ENCODE measurements at places on chromosomes 1 and 21.

GRCh38 chr1:223231011-223231572, 88.0 kb upstream of the TLR5 start:
- DNase-seq = no peak

DNA sequence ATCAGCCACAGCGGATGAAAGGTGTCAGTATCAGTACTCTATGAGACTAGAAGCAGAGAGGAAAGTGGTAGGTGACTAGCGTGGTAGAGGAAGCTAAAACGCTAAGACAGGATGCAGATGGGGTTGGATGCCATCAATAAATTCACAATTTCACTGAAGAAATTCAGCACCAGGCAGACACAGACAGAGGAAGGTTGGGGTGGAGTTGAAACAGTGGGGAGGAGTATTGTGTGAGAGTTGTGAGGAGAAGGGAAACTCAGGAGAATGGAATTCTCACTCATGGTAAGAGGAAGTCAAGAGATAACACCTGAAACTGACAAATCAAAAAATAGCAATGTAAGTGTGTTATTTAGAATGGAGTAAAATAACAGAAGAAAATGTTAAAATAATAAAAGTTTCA, 208.5 kb upstream of the DAB1 start:
- DNase-seq = no peak

- DNase-seq = peak; percentile 60
Observed at GRCh38 chr1:66764994-66765578, 12.8 kb downstream of the DYNLT5 start.

- no peak for DNase-seq
Observed at GRCh38 chr1:111593403-111594305, 25.9 kb upstream of the RAP1A start.

GRCh38 chr1:195878478-195878877, 729.8 kb downstream of the KCNT2 start:
- no peak for DNase-seq

GRCh38 chr1:63264161-63264560, 58.2 kb upstream of the FOXD3 start:
- DNase-seq = no peak

DNA sequence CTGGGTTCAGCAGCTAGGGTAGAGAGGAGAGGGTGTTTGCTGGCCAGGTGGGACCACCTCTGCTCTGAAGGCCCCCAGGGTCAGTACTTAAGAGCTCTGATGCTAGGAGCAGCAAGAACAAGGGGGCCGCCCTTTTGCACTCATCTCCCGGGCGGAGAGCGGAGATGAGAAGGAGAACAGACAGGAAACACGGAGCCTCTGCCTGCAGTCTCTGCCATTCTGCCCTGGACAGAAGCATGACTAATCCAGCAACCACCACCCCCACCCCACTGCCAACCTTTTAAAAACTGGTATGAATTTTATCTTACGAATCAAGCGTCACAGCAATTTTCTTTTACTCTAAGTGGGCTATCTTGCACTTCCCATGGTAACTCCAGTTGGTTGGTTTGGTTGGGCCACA, 34.5 kb downstream of the PARP1 start:
- DNase-seq = no peak

DNA sequence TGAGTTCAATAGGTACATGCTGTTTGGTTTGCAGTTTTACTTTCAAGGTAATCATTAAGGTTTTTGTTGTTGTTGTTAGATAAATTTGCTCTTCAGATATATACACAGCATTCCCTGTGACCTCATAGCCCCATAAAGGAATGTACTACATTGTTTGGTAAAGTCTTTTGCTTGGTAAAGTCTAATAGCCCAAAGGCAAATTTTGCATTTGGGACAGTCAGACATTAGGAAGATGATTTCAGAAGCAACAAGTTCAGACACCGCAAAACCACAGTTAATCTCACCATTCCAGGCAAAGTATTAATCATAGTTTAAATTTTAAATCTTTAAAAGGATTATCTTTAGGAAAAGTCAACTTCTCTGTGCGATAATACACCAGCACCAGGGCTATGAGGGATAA, 32.6 kb upstream of the PYHIN1 start:
- no peak for DNase-seq

- DNase-seq = no peak
Observed at GRCh38 chr1:5164158-5164557, 509.7 kb downstream of the AJAP1 start.

GRCh38 chr1:236161230-236161629, 18.9 kb downstream of the GPR137B start:
- no peak for DNase-seq

- no peak for DNase-seq
Observed at GRCh38 chr1:245444945-245445344, 290.2 kb downstream of the KIF26B start.

GRCh38 chr1:226589008-226589733, 40.6 kb downstream of the STUM start:
- DNase-seq = no peak

GRCh38 chr1:209086486-209087192, 496.9 kb upstream of the CAMK1G start:
- no peak for DNase-seq

DNA sequence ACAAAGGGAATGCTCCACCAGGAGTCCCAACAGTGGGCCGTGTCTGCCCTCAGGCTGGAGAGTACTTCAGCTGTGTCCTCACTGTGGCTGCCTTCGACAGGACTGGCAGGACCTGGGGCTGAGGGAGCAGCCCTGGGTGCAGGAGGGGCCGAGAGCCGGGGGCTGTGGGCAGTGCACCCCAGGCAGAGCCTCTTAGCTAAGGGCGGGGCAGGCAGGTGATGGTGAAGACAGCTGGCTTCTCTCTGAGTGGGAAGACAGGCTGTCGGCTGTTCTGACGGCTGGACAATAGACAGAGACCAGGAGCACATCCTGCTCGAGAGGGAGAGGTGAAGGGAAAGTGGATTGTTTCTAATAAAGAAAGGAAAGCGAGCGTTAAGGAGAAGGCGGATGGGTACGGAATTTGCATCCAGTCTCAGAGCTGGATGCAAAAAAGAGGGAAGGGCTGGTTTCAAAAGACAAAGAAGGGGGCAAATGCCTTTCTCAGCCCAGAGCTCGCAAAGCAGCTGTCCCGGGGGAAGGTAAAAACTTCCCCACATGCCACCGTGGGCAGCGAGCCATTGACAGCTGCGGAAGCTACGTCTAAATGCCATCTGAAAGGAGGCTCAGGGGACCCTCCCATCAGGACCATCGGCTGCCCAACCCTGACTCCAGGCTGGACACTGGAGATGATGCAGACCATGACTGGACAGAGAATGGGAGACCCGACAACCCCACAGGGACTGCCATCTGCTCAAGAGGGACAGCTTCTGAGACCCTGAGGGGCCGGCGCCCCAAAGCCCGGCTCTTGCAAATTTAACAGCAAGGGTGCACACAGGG, 92.0 kb downstream of the STUM start:
- DNase-seq = no peak

- no peak for DNase-seq
Observed at GRCh38 chr1:228058949-228059633, 23.4 kb upstream of the ARF1 start.

DNA sequence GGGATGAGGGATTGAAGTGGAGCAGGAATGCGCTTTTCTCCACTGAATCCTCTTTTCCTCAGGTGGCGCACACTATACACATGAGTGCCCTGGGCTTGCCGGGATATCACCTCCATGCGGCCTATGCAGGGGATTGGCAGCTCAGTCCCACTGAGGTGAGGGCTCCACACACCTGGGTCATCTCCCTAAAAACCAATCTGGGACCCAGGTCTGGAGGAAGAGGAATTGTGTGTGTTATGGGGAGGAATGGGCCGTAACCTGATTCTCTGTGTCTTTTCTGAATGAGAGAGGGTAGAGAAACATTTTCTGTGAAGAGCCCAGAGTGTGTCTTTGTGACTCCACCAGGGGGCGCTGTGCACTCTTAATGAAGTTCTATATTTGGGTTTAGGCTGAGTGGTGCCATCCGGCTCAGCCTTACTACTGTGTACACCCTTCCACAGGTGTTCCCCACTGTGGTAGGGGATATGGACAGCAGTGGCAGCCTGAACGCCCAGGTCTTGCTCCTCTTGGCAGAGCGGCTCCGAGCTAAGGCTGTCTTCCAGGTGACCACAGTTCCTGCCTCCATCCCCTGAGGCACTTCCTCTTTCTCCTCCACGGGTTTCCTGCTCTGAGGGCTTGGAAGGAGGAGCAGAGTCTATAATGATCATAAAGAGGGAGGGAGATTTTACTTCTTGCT, 1.5 kb downstream of the TOMM40L start:
- peak; percentile 86 for DNase-seq

GRCh38 chr1:7644961-7645750, 125.9 kb upstream of the VAMP3 start:
- DNase-seq = no peak

DNA sequence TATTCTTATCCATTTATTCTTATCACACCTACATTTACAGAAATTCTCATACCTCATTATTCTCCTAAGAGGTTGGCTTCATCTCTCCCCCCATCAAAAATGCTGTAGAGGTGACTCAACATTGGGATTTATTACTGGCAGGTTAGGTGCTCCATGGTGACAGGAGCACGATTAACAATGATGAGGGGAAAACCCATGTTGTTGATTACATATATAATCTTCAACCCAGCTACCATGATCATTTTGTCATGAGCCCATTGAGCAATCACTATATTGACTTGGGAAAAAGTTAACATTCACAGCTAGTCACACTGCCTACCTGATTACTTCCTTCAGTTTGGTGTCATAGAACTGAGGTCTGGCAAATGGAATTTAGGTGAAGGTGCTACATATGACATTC, 712.1 kb upstream of the CHRM3 start:
- no peak for DNase-seq

DNA sequence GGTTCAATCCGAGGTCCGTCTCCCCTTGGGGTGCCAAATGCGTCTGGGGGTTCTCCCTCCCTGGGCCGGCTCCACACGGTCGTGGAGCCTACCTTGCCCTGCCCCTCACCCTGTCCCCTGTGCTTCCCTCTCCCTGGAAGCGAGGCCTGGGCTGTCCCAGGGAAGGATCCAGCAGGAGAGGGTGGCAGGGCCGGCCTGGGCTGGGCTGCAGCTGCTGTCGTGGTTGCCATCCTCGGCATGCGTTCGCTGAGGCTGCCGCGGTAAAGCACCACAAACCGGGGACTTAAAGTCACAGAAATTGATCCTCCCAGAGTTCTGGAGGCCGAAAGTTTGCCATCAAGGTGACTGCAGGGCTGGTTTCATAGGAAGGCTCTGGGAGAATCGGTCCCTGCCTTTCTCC, 123.0 kb upstream of the TMPRSS2 start:
- no peak for DNase-seq

DNA sequence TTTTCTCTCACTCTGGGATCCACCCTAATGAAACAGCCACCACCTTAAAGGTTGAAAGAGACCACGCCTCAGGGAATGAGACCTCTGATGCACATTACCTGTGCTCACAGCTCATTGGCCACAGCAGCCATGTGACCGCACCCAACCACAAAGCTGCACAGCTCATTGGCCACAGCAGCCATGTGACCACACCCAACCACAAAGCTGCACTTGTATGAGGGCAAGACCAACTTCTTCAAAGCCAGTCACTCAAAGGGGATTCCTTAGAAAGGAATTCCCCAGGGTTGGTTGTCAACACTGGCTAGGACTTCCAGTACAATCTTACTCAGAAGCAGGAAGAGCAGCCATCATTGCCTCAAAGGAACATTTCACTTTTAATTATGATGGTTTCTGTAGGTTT, 43.6 kb upstream of the PDE9A start:
- no peak for DNase-seq

- no peak for DNase-seq
Observed at GRCh38 chr1:202615501-202616354, 94.5 kb downstream of the SYT2 start.

GRCh38 chr1:94871031-94871430, 50.9 kb downstream of the SLC44A3 start:
- DNase-seq = no peak

GRCh38 chr1:181318022-181318857, 165.1 kb upstream of the CACNA1E start:
- DNase-seq = no peak

- no peak for DNase-seq
Observed at GRCh38 chr21:36697060-36697850, 1.7 kb upstream of the SIM2 start.

GRCh38 chr1:165815725-165816124, 11.7 kb upstream of the UCK2 start:
- no peak for DNase-seq

DNA sequence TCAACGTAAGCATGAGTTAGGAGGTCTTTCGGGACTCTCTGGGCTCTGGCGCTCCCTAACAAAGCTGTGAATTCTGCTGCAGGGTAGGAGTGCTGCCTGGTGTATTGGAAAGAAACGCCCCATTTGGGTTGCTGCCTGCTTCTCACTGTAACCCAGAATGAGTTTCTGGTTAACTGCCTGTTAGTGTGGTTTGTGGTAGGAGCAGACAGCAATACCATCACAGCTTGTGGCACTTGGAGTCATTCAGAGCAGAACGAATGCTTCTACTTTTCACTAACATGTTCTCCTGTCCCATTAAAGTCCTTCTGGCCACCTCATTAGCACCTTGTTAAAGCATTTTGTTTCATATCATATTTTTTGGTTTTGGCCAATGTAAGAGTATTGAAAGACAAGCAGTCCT, 18.1 kb downstream of the MAP3K7CL start:
- DNase-seq = no peak

GRCh38 chr1:145974721-145975120, 10.2 kb downstream of the POLR3GL start:
- DNase-seq = no peak

- DNase-seq = no peak
Observed at GRCh38 chr1:240104672-240105071, 13.0 kb downstream of the FMN2 start.

GRCh38 chr1:33295450-33296081, 25.3 kb downstream of the A3GALT2 start:
- peak; percentile 81 for DNase-seq

GRCh38 chr1:220894924-220895256, 15.6 kb downstream of the HLX start:
- DNase-seq = no peak

DNA sequence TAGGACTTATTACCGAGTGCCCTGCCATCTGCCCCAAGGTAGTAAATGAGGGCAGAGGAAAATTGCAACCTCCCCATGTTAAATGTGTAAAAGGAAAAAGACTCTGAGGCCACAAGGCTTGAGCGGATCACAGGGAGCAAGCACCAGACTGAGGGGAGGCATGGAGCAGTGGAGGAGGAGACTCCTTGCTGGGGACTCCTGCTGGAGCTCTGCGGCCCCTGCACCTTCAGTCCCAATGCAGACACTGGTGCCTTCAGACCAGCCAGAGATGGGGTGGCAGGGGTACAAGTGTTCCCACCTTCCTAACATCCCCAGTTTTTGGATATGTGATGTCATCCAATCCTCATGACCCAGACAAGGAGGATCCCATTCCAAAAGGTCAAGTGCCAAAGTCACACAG, 128.4 kb upstream of the NGF start:
- no peak for DNase-seq

DNA sequence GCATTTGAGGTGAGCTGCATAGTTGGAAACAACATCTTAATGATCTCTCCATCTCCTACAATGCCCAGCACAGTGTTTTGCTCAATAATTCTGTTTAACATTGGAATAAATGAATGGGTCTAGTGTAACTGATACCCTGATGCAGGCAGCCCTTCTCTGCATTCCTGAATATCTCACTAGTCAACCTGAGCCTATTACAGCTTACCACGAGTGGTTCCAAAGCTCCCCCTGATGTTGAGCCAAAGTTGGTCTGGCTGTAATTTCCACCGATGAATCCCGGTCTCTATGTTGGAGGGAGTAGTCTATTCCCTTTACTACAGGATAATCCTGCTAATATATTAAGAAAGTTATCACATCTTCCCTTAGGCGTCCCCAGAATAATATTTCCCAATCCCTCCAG, 63.8 kb downstream of the ZBTB18 start:
- no peak for DNase-seq

- DNase-seq = no peak
Observed at GRCh38 chr1:11138952-11139351, 39.3 kb upstream of the EXOSC10 start.
